ENCODE measurements at places on chromosomes 12 and 14.

DNA sequence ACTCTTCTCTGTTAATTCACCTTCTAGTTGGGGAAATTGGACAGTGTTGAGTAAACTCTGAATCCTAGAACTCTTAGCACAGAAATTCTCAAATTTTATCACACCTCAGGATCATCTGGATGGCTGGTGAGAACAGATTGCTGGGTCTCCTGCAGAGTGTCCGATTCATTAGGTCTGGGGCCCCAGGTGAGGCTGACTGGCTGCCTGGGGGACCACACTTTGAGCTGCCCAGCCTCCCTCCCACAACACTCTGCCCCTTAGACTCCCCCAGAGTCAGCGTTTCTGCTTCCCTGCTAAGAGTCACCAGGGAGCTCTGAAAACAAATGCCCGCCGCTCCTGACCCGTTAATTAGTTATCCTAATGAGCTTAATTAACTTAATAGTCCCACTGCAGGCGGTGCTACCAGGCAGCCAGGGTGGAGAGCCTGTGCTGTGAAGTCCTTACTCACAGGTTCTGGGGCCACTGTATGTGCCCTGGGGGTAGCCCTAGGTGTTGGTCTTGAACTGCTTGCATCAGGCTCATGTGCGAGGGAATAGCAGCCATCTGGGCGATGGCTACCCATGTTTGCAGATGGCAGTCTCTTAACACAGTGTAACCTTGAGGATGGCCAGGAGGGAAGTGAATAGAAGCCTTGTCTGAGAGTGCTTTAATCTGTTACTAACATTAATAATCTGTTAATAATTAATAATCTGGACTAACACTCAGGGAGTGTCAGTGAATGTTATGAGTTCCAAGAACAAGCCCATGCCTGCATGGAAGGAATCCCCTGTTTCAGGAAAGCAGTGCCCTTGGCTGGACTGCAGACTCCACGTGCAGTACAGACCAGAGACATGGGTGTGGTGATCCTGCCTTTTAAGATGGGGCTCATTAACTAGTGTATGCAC is 35.6 kb downstream of the AACS start:
- no peak for DNase-seq

GRCh38 chr14:65333943-65334687 is 78.4 kb upstream of the FUT8 start:
- peak; percentile 69 for DNase-seq

- no peak for DNase-seq
These were observed 690.9 kb upstream of the FBXO33 start for GRCh38 chr14:40122968-40123648.

DNA sequence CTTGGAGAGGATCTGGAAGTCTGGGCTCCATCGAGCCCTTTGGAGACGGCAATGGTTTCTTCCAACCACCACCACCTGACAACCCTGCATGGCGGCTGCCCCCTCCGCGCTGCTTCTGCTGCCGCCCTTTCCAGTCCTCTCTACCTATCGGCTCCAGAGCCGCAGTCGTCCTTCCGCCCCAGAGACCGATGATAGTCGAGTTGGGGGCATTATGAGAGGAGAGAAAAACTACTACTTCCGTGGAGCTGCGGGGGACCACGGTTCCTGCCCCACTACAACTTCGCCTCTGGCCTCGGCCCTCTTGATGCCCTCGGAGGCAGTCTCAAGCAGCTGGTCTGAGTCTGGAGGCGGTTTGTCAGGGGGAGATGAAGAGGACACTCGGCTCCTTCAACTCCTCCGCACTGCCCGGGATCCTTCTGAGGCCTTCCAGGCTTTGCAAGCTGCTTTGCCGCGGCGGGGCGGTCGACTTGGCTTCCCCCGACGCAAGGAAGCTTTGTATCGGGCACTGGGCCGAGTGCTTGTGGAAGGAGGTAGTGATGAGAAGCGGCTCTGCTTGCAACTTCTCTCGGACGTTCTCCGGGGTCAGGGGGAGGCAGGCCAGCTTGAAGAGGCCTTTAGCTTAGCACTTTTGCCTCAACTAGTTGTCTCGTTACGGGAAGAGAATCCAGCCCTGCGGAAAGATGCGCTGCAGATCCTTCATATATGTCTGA is 499 bp downstream of the TOGARAM1 start:
- DNase-seq: peak; percentile 58

DNA sequence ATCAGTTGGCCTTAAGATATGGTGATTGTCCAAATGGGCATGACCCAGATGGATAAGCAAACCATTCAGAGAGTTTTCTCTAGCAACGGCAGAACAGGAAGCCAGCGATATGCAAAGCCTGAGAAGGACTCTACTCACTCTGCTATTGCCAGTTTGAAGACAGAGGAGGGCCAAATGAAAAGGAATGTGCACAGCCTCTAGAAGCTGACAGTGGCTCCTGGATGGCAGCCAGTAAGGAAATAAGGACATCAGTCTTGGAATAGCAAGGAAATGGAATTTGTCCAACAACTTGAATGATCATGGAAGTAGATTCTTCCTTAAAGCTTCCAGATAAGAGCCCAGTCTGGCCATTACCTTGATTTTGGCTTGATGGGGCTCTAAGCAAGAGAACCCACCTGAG is 60.0 kb downstream of the TMTC2 start:
- DNase-seq: no peak

DNA sequence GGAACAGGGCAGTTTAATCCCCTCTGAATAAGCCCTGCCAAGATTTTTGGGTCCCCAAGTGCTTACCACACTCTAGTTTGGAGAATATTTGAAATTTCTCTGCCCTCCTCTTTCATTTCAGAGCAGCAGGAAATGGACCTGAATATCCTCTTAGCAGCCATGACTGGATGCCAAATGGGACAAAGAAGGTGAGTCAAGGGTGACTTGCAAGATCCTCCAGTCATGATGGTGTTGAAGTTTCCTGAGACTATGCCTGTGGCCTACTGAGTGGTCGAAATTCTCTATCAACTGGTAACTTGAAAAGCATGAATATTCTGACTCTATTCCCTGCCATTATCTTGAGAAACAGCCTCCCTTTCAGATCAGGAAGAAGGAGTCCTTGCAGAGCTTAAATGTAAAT is 1674.7 kb upstream of the SEL1L start:
- no peak for DNase-seq

DNA sequence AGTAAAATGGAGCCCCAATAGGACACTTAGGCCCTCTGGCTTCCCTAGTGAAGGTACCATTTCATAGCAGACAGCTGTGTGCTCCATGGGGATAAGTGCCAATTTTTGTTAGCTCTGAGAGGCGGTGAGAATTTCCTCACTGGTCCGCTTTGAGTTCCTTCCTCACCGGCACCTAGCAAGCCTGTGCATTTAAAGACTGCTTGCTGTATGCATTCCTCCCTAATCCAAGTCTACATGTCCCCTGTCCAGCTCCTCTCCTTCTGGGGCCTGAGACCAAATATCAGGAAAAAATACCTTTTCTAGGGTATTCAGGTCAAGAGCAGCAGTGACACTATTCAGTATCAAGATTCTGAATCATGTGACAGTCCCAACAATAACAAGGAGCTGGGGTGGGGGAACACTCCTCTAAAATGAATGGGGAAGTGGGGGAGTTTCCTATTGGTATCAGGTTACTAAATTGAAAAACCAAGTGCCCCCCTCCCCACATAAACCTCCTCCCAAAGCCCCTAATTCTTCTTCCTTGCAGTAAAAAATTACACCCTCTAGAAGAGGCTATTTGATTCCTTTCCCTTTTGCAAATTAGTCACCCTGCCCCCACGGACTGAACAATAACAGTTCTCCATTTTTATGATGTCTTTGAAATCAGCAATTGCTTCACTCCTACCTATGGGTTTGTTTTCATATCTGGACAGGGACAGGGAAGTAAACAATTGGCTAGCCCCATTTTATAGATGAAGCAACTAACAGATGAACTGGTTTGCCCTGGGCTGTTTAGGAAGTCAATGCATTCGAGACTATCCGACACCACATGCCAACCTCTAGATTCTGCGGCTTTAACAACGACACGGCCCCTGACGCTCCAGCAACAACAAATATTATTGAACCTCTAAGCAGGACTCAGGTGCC is 28.9 kb downstream of the BCL11B start:
- no peak for DNase-seq

DNA sequence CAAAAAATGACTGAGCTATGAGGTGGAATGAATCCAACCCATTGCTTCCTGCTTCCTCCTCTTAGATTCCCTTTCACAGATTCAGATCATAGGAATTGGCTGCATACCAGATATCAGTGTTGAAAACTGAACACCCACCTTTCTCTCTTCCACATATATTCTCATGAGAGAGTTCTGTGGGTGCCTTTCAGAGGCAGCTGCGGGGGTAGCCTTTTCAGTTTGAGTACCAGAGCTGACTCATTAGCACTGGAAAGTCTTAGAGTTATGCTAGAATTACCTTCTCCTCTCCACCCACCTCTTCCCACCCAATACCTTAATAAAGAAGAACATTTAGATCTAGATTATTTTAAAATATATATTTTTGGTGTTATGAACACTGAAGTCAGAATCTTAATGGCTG is 495.4 kb upstream of the SEL1L start:
- DNase-seq: no peak

DNA sequence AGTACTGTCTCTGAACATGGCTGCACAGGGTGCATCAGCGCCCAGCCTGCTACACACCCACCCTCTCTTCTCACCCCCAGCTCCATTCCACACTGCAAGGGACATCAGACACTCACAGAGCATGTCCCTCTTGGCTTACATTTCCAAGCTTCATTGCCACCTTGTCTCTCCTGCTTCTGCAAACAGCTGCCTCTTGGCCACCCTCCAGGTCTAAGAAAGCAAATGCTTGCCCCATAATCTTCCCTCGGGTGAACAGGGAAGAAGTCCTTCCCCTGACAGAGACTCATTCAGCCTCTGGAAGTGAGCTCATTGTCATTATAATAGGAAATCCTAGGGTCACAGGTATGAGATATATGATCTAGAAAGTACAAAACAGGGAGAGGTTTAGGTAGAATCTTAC is 505.2 kb downstream of the RMST start:
- DNase-seq: no peak

- DNase-seq: no peak
These were observed 849.2 kb upstream of the LRFN5 start for GRCh38 chr14:40757376-40757950.

- peak; percentile 67 for DNase-seq
These were observed 100.8 kb downstream of the CCER1 start for GRCh38 chr12:90854136-90854689.

DNA sequence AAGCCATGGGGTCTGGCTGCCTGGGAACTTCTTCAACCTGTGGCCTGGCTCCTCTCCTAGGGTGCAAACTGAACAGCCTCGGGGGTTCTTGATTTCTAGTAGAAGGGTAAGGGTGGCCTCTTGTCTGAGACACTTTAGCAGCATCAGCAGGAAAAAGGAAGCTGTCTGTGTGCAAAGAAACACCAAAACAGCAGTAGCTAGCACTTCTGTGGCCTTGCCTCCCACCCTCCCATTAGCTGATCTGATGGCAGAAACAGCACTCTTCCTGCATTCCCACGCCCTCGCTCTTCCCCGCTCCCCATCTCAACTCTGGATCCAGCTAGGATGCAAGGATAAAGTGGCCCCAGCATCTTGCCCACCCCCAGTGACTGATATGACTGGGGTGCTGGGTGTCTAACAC is 20.7 kb downstream of the SLC7A8 start:
- no peak for DNase-seq

- peak; percentile 43 for DNase-seq
These were observed 8.3 kb downstream of the C3AR1 start for GRCh38 chr12:8057839-8058238.

DNA sequence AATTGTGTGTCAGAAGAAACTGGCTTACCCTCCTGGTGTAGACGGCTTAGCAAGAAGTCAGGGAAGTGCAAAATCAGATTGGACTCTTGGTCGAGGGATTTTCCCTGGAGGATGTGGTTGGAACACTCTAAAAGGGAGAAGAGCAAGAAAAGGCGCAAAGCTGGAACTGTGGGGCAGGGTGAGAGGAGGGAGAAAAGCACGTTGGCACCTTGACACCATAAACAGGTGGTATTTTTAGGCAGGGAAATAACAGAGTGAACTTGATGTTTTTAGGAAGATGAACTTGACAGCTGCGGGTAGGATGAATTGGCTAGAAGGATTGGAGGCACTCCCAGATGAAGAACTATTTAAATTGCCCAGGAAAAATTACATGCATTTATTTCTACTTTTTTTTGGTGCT is 67.7 kb downstream of the HCAR2 start:
- no peak for DNase-seq

DNA sequence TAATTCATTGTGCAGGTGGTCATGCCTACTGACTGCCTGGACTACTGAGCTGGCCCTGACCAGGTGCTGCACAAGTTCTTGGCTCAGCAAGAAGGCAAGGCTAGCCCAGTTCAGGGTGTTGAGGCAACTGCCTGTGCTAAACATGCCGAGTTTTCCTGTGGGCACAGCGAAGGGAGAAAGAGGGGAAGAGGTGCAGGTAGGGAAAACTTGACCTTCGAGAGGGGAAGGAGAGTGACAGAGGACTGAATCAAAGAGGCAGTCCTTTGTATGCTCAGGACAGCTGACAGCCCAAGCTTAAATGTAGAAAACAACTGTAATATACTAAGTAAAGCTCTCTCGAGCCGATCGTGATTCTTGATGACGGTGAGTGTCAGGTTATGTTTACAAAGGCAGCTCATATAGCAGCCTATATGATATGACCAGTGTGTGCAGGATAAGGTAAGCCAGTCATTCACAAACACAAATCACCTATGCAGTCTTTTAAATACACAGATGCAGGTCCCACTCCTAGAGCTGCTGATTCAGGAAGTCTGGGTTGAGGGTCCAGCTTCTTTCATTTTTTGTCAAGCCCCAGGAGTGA is 2.6 kb downstream of the IRAK3 start:
- no peak for DNase-seq

GRCh38 chr12:21939435-21939834 is 1.8 kb downstream of the ABCC9 start:
- no peak for DNase-seq

DNA sequence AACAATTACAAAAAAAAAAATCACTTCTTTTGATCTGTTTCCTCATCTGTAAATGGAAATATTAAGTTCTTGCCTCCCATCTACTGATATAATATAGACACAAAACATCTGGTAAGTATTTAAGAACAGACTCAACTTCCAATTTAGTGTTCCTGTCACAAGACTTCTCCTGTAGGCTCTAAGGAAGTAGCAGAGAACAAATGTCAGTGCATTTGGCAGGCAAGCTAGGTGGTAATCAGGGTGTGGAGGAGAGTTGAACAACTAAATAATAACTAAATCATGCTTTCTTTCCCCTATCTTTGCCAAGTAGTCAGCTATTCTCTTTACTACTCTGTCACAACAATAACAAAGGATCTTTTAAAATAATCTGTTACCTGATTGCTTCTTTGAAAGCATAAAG is 22.1 kb downstream of the BAZ1A start:
- DNase-seq: no peak

GRCh38 chr12:81078469-81079196 is 754 bp downstream of the ACSS3 start:
- DNase-seq: peak; percentile 35

DNA sequence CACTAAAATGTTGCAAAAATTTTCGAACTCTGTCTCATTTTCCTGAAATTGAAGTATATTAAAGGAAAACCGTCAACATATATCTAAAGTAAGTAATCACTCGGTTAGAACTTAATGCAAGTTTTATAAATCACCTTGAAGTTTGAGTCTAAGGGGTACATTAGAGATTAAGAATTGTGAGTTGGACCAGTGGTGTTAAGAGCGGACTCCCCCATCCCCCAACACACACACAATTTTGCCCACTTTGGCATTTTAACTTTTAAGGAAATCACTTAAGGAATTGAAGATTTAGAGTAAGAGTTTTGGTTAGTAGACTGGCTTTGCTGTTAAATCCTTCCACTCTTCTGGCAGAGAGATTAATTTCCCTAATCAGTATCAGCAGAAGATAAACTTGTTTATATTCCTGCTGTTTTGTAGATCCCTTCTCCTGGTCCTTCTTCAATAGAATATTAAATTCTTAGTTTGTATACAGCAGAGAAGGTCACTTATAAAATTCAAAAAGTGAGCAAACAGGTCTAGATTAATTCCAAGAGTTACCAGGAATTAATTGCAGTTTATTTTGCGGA is 1.5 kb downstream of the HIF1A start:
- DNase-seq: peak; percentile 37

All from ELR (cell line).